ENCODE measurements at places on chromosomes 2 and 18.
A peak's percentile ranks its signal among the peaks of the same experiment; 100 is the strongest.

GRCh38 chr2:101130081-101130480 is 21.1 kb downstream of the TBC1D8 start:
- no peak for DNase-seq

DNA sequence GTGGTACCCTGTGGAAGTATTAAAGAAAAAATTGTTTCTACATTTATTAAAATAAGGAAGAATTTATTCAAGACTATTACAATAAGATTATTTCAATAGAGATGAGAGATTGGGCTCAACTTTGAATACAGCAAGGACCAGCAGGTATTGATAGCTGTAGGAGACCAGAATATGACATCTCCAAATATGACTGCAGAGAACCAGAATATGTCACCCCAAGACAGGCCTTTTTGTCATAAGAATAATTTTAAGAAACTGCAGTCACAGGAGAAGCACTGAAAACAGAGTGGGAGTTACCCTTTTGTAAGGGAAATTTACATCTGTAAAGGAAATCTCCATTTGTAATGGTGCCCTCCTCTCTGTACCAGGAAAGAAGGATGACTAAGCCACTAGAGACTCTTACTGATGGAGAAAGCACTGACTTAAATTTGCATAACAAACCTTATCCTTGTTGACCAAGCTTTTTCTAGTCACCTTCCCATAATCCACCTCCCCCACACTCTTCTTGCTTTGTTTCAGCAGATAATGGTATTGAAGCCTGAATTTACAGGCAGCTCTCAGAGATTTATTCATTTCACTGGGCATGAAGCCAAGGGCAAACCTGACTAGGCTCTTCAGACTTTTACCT is 145.1 kb upstream of the RMP24 start:
- DNase-seq, result peak; percentile 16

- DNase-seq, result no peak
Observed at GRCh38 chr18:62998443-62998842, 283.1 kb downstream of the PHLPP1 start.

- no peak for DNase-seq
Observed at GRCh38 chr18:76973520-76974266, 151.3 kb downstream of the ZNF236 start.

DNA sequence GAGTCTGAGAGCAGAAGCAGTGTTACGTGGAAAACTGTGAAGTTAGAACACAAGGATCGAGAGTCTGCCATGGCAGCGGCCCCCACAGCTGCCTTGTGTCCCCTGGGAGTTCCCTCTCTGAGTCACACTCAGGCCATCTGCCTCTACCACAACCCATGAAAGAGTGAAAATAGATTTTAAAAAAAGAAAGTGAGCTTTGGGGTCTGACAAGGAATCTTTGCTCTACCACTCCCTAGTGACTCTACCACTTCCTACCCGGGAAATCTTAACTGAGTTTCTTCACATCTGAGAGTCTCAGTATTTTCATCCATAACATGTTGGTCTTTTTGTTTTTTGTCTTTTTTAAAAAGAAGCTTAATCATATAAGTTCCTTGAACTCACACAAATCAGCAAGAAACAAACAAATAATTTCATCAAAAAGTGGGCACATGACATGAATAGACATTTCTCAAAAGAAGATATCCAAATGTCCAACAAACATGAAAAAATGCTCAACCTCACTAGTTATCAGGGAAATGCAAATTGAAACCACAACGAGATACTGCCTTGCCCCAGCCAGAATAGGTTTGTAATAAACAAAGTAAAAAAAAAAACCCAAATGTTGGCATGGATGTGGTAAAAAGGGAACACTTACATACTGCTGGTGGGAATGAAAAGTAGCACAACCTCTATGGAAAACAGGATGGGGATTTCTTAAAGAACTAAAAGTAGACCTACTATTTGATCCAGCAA is 2.4 kb upstream of the MSGN1 start:
- DNase-seq, result no peak

- DNase-seq, result no peak
Observed at GRCh38 chr2:98446850-98447249, 2.2 kb downstream of the INPP4A start.
